ENCODE measurements at places on chromosomes 6 and 20.
A peak's percentile ranks its signal among the peaks of the same experiment; 100 is the strongest.

GRCh38 chr20:757506-757905 lies 10.8 kb downstream of the SLC52A3 start:
- DNase-seq, result no peak

- DNase-seq, result peak; percentile 50
Measured at GRCh38 chr20:53897884-53898555, 172.4 kb downstream of the BCAS1 start.

GRCh38 chr20:23278172-23278571 lies 72.4 kb upstream of the NXT1 start:
- DNase-seq, result no peak

DNA sequence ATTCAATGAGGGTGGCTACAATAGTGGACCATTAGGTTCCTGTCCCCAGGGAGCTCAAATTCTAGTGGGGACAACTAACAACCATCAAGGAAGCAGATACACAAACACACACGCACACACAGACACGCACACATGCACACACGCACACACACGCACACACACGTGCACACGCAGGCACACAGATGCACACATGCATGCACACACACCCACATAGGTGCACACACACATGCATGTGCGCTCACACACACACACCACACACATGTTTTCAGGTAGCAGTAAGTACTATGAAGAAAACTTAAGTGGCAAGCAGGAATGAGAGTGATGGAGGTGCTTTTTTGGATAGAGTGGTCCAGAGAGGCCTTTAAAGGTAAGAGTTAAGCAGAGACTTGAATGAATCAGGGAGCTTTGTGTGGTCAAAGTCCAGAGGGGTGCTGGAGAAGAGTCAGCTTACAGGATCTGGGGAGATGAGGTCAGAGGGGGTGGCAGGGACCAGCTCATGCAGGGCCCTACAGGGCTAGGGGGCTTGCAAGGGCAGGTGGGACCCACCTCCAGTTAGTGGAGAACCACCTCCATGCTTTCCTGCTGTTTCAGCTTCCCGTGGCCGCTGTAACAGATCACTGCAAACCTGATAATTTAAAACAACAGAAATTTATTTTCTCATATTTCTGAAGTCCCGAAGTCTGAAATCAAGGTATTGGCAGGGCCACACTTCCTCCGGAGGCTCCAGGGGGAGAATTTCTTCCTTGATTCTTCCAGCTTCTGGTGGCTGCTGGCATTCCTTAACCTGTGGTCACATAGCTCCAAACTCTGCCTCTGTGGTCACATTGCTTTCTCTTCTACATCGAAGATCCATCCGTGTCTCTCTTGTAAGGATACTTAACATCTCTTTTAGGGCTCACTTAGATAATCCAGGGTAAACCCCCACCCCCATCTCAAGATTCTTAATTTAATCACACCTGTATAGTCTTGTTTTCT lies 6.9 kb upstream of the NSFL1C start:
- DNase-seq, result no peak

DNA sequence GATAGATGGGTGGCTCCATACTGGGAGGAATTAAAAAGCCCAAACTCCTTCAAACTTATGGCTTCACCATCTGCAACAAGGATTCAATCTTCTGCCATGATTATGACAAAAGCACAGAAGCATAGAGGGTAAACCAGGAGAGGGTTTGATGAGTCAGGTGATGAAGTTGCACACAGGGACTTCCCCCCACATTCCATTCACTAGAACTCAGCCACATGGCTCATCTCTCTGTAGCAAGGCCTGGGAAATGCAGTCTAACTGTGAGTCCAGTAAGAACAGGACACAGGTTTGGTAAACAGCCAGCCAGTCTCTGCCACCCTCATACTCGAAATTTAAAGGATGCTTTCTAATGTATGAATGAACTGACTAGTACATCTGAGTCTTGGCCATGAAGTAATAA lies 142.9 kb downstream of the HIVEP2 start:
- DNase-seq, result peak; percentile 98

GRCh38 chr20:62759981-62760431 lies 36.3 kb upstream of the MRGBP start:
- DNase-seq, result no peak

- no peak for DNase-seq
Measured at GRCh38 chr6:20866935-20867703, 332.9 kb downstream of the CDKAL1 start.

DNA sequence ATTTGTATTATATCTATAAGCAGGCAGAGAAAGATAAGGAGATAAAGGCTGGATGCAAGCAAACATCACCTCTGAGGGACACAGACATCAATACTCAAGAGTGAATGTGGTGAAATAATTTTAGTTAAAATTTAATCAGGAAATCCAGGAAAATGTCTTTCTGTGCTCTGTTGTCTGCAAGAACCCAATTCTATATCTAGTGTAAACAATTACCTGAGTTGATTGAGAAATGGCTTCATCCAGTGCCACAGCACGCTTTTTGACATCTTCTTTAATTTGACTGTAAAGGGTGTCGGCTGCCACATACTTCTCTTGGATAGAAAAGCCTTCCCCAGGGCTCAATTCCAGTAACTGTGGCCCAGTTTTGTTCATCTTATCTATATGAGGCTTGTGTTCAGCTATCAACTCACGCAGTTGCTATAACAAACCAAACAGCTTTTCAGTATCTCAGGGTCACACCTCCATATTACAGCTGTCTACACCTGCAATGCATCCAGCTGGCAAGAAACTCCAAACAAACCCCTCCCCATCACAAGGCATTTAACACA lies 131.6 kb downstream of the DST start:
- no peak for DNase-seq

GRCh38 chr6:7021301-7021700 lies 86.5 kb upstream of the RREB1 start:
- DNase-seq, result no peak

GRCh38 chr6:157709555-157709954 lies 113.5 kb upstream of the SNX9 start:
- DNase-seq, result no peak

- DNase-seq, result no peak
Measured at GRCh38 chr6:6221787-6222535, 98.5 kb downstream of the F13A1 start.

DNA sequence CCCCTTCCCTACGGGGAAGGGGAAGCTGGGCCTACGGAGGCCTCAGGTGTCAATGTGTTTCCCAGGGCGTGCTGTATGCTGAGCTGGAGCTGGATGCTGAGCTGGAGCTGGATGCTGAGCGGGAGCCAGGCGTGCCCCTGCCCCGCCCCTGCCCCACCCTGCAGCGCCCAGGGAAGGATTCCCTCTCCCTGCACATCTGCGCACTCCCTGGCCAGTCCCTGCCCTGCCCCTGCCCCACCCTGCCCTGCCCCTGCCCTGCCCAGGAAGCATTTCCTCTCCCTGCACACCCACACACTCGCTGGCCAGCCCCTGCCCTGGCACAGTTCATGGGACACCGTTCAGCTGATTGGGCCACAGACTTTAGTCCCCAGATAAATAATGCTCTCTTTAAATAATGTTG lies 196.8 kb downstream of the SMOC2 start:
- DNase-seq, result no peak

DNA sequence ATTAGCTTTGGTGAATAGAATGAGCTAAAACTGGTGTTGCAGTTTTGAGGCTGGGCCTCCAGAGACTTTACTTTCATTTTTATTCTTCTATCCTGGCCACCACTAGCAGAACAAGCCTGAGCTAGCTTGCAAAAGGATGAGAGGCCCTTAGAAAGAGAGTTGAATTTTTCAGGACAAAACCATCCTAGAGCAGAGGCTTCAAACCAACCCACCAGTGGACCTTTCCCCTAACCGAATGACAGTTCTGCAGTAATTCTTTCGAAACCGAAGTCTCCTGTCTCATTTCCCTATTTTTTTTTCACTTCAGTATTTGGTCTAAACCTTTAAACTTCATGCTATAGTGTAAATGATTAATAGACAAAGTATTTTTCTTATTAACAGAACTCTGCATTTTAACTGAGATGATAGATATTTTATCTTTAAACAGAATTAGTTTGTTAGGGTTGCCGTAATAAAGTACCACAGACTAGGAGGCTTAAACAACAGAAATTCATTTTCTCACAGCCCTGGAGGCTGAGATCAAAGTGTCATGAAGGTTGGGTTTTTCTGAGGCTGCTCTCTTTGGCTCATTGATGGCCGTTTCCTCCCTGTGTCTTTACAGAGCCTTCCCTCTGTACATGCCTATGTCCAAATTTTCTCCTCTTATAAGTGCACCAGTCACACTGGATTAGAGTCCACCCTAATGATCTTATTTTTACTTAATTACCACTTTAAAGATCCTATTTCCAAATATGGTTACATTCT lies 80.6 kb upstream of the PAK5 start:
- no peak for DNase-seq

DNA sequence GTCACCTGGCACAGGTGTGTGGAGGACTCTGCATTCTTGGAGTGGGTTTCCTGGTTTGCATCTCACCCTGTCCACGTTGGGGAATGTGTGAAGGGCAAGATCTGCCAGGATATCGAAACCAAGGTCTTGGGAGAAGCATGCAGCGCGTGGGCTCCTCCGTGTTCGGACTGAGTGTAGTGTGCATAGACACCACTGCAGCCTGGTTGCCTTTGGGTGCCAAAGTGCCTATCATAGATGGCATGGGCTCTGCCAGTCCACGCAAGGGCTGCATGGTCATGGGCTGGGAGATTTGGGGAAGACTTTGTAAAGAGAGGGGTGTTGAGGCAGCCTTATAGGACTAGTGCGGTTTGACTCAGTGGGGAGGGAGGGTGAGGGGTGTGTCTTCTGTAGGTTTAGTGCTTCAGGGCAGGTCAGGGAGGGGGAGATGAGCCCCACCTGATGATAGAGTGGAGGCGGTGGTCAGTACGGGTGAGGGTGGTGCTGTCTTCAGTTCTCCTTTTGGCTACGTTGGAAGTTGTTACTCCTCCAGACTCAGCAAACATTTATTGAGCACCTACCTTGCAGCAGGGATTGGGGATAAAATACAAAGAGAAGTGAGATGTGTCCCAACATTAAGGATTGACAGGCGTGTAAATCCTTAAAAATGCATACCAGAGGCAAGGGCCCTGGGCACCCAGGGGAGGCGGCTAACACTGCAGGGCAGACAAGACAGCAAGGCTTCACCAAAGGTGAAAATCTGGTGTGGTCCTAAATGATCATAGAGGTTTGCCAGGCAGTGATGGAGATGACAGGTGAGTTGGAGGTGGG lies 28.3 kb downstream of the DUSP22 start:
- DNase-seq, result no peak

DNA sequence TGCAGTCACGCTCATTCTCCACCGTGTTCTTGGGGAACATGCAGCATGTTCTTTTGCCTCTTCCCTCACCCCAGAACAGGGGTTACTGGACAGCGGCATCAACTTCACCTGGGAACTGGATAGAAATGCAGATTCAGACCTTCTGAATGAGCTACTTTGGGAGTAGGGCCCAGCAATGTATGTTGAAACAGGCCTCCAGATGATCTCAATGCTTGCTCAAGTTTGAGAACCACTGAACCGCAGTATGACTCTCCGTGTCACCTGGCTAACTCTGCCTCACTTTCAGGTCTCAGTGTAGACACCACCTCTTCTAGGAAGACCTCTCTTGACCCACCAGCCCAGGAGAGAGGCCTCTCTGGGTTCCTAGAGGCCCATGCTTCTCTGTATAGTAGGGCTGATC lies 4.9 kb downstream of the TRIB3 start:
- peak; percentile 71 for DNase-seq

- peak; percentile 49 for DNase-seq
Measured at GRCh38 chr6:20997143-20997769, 463.0 kb downstream of the CDKAL1 start.

GRCh38 chr6:7566617-7567173 lies 23.3 kb upstream of the SNRNP48 start:
- no peak for DNase-seq

DNA sequence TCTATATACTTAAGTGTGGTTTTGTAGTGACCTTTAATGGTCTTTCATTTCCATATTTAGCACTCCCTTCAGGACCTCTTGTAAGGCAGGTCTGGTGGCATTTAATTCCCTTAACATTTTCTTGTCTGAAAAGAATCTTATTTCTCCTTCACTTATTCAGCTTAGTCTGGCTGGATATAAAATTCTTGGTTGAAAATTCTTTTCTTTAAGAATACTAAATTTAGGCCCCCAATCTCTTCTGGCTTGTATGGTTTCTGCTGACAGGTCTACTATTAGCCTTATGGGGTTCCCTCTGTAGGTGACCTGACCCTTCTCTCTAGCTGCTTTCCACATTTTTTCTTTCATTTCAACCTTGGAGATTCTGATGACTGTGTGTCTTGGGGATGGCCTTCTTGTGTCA lies 236.9 kb downstream of the THBS2 start:
- no peak for DNase-seq

GRCh38 chr6:128932061-128932460 lies 49.1 kb downstream of the LAMA2 start:
- DNase-seq, result peak; percentile 86

DNA sequence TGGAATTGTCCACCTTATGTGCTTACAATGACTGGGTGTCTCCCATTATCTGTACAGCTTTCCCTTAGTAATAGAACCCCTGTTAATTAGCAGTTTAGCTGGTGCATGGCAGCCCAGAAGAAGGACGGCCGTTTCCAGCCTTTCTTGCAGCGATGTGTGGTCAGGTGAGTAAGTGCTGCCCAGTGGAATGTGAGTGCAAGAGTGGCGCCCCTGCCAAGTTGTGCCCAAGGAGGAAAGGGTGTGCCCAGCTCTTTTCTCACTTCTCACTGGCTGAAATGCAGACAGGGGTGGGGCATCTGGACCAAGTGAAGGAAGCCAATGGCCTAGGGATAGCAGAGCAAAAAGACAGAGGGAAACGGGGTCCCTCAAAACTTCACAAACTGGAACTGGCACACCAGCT lies 296.8 kb downstream of the PREX1 start:
- peak; percentile 23 for DNase-seq

DNA sequence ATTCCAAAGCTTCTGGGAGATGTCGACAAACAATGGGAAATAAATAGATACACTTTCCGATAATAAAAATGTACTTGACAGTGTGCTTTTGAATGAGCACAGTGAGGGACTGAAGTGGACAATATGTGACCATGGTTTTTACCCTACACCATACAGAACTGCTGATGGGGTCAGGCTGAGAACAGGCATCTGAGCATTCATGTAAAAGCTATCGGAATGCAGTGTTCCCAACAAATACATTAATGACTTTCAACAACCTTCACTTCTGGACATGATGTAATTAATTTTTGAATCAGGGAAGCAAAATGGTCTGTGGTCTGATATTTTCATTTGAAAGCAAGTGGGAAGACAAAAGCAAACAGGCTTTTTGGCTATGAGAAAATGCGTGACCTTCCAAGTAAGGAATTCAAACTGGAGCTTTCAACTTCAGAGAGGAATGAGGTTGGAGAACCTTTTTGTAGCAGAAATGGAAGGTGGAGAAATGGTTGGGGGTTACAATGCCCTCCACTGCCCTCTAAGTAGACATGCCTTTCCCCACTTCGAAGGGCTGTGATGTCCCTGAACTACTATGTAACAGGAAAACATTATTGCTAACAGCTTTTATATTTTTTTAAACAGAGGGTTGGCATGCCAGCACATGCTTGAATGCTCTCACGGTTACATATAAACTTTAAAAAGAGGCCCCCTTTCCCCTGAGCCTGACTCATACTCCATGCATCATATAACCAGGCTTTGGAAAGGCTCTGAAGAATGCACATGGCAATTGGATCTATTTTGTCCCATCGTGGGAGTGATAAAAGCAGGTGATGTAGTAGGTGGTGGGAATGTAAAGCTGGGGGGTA lies 203.5 kb upstream of the CITED2 start:
- peak; percentile 98 for DNase-seq

- peak; percentile 73 for DNase-seq
Measured at GRCh38 chr6:79453558-79454042, 83.6 kb downstream of the LCA5 start.
